Amniotic stem cell (primary cell): ENCODE measurements at places on chromosomes 13 and 19.

- peak; percentile 31 for DNase-seq
Measured at GRCh38 chr13:46893798-46894560, 2.9 kb downstream of the HTR2A start.

DNA sequence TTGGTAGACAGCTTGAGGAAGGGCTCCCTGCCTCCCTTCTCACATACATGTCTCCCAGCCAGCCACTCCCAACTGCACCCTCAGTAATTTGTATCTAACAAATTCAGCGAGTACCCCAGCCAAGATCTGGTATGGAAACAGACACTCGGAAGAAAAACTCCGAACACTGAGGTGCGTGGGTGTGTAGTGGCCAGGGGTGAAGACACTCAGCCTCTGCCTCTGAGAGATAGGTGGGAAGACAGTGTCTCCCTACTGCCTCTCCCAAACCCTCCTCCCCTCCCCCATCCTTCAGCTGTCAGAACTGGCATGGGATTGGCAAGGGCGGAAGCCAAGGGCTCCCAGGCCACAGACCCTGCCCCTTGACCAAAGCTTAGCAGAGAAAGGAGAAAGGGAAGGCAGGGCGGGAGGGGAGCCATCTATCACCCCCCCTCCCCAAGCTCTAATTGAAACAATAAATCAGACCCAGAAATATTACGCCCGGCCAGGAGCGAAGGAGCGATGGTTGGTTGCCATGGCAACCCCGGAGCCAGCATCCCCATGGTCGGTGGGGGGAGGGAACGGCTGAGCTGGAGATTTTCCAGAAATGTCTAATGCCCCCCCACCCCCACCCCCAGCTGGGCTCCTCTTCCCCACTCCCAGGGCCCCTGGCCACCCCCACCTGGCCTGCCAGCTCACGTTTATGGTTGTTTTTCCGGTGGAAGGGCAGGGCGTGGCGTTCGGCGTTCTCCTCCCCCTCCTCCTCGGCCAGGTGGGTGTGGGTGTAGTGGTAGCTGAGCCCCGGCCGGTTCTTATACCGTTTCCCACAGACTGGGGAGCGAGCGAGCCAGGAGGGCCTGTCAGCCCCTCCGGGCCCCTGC, 7.0 kb downstream of the DPF1 start:
- DNase-seq, result no peak

DNA sequence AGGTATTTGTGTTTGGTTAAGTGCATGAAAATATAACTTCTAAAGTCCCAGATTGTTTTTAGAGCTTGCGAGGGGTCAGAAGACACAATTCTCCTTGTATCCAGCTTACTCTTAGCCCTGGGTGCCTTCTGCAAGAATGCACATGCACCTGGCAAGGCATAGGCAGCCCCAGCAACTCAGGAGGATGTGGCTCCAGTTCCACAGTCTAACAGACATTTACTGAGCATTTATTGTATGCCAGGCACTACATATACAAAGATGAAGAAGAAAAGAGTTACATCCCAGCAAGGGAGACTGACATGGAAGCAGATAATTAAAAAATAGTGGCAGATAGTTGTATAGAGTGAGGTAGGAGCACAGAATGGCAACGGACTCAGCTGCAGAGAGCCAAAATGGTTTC, 101.1 kb upstream of the FRY start:
- no peak for DNase-seq

- no peak for DNase-seq
Measured at GRCh38 chr19:44112802-44113137, 429 bp upstream of the ZNF225 start.

- DNase-seq, result no peak
Measured at GRCh38 chr19:48940902-48941301, 7.4 kb downstream of the DHDH start.

DNA sequence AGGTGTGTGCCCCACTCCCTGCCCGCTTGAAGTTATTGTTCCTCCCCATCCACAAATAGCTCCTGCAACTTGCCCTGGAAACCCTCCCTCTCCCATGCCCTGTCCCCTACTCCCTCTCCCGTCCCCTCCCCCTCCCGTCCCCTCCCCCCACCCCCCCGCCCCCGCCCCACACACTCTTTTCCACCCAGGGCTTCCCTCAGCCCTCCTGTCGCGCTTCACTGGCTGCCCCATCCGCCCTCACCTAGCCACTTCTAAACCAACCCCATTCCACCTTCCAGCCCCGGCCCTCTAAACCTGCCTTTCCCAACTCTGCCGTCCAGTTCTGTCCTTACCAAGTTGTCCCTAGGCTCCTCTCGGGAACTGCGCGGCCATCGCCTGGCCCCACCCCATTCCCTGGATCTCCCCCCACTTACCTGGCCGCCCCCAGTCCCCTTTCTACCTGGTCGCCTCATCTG, 993 bp downstream of the RGL3 start:
- DNase-seq, result no peak

DNA sequence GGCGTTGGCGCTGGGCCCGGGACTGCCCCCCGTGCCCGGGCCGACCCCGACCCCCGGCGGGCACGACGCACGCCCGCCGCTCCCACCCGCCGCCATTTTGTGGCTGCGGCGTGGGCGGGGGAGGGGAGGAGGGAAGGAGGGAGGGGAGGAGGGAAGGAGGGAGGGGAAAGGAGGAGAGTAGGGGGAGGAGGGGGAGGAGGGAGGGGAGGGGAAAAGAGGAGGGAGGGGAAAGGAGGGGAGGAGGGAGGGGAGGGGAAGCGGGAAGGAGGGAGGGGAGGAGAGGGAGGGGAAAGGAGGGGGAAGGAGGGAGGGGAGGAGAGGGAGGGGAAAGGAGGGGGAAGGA, at the start of gene BTBD2:
BTBD2 (minus strand) TSS at position 107 of the 343 bp plus-strand sequence; CDS start at position 96, 11 bp downstream.
- peak; percentile 64 for DNase-seq

- no peak for DNase-seq
Measured at GRCh38 chr13:46845146-46845545, 48.2 kb upstream of the ESD start.

- no peak for DNase-seq
Measured at GRCh38 chr19:20640023-20640422, 21.3 kb downstream of the ZNF626 start.

DNA sequence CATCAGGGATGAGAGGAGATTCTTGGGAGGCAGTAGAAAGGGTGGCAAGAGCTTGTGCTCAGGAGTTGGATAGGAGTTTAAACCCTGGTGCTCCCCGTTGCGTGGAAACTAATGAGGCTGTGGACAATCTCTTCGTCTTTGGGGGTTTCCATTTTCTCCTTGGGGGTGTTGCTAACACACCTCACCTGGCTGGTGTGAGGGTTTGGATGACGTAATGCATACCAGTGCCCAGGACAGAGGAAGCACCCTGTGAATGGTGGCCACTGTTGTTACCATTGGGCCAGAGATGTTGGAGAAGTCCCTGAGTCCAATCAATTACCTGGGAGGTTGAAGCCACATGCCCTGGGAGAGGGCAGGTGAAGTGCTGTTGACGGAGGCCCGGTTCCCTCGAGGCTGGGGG, 146.5 kb downstream of the URI1 start:
- no peak for DNase-seq

DNA sequence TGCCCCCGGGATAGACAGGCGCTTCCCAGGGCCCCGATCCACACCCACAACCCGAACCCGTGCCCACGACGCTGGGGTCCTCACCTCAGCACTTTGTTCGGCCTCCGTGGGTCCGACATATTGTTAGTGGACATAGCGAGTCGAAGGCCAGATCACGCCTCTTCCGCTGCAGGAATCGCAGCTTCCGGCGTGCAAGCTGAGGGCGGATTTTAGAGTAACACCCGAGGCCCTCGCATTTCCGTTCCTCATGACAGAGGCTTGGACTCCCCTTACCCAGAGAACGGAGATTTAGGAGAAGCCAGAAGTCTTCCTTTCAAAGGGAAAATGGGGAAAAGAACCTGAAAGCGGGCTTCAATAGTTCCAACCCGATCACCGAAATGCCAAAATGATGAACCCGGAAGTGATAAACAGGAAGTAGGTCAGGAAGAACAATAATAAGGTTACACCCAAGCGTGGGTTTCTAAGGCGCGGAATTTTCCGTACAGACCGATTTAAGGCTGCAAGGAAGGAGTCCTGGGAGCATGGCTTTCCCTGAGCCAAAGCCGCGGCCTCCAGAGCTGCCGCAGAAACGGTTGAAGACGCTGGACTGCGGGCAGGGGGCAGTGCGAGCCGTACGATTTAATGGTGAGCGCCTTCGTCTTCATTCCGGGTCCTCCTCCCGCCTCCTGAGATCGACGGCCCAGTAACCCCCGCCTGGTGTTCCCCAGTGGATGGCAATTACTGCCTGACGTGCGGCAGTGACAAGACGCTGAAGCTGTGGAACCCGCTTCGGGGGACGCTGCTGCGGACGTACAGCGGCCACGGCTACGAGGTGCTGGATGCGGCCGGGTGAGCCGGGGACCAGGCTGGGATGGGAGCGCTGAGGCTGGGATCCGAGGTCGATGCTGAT, 2.9 kb downstream of the WDR83 start:
- peak; percentile 76 for DNase-seq

GRCh38 chr13:113448885-113449692, 4.2 kb downstream of the ADPRHL1 start:
- no peak for DNase-seq

DNA sequence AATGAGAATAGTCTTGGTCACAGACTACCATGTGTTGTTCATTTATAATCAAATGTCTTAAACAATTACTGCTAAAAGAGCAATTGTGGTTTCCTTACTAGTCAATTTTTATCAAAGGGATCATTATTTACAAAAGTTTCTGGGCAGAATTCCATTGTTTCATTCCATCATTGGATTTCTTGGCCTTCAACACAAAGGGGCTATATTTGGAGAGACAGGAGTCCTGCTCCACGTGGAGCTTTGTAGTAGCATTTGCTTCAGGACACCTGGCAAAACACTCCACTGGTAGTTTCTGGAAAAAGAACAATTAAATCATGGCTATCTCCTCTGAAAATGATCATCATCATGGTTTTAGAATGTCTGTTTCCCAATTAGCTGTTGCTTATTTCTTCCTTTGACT, 22.3 kb upstream of the STARD13 start:
- DNase-seq, result no peak

- DNase-seq, result no peak
Measured at GRCh38 chr19:42628411-42629140, 33.9 kb upstream of the CEACAM8 start.

- DNase-seq, result no peak
Measured at GRCh38 chr13:50708461-50708860, 135.0 kb downstream of the DLEU7 start.

DNA sequence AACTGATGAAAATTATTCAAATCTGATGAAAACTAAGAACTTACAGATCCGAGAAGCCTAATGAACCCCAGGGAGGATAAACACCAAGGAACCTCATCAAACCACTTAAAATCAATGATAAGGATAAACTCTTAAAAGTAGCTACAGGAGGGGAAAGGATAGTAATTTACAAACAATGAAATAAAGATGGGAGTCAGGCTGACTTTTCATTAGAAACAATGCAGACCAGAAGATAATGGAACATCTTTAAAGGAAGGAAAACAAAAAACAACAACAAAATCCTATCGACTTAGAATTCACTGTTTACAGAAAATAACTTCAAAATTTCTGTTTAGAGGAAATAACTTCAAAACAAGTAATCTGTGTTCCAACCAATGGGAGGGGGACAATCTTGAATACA, 73.4 kb downstream of the ZDHHC20 start:
- no peak for DNase-seq

- DNase-seq, result no peak
Measured at GRCh38 chr13:77492982-77493381, 42.5 kb upstream of the SCEL start.

DNA sequence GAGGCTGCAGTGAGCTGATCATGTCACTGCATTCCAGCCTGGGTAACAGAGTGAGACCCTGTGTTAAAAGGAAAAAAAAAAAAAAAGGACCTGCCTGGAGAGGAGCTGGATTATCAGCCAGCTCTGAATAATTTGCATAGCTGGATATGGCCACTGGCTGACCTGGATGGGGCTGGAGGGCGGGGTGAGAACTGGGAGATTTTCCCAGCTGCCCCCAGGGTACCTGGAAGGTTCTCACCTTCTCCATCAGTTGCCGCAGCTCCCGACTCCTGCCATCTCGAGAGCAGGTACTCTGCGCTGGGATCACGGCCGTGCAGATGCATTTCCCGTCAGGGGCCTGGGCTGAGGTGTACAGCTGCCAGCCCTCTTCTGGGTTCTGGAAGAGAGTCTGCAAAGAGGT, 25.3 kb downstream of the PIN1 start:
- no peak for DNase-seq

GRCh38 chr13:72590091-72590740, 137.2 kb downstream of the MZT1 start:
- no peak for DNase-seq

- DNase-seq, result no peak
Measured at GRCh38 chr19:58538257-58539168, 5.4 kb upstream of the TRIM28 start.

DNA sequence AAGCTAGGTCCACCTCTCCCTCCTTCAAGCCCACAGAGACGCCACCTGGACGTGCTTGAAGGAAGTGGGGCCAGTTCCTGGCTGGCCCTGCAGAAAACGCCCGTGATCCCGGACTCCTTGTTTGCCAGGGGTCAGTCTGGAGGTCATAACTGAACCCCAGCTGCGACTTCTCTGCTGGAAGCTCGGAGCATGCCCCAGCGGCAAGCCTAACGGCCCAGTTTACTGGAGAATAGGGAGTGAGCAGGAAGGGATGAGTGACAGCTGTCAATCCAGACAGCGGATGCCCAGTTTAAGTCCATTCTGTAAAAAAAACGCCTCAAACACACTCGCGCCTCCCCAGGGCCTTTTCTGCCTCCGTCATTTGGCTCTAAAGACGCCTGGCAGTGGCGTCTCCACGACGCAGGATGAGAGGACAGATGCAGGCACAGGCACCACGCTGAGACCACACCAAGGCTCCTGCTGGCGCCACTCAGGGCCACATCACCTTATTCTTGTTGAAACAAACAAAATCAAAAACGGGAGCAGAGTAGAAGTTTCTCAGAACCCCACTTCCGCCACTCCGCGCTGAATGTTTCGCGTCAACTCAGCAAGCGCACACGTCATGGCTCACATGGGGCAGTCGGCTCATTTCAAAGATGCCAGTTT, 57.6 kb downstream of the RASA3 start:
- DNase-seq, result no peak

GRCh38 chr13:110304256-110304655, 2.7 kb downstream of the COL4A1 start:
- DNase-seq, result no peak

DNA sequence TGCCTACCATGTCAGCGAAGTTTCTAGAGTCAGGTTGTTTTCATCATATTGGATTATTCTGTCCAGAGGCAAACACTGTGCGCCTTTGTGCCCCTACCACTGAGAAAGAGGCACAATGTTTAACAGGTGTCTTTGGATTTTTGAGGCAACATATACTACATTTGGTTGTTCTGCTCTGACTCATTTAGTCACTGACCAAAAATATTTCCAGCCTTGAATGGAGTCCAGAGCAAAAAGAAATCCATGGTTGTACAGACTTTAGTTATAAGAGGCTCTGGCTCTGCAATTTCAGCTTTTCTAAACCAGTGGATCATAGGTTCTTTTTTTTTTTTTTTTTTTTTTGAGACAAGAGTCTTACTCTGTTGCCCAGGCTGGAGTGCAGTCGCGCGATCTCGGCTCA, 35.7 kb downstream of the LACC1 start:
- no peak for DNase-seq

- no peak for DNase-seq
Measured at GRCh38 chr13:31962731-31963370, 68.7 kb upstream of the FRY start.
